CD4-positive, alpha-beta T cell (primary cell): ENCODE measurements at places on chromosomes 5 and 9. TPM values are rescaled to one million over a fixed set of nuclear protein-coding genes. Genes with fewer than 3 reads are reported as not detected.

- no peak for DNase-seq
- no peak overlapping the region for H3K27ac ChIP-seq
- no peak overlapping the region for H3K4me3 ChIP-seq
- no peaks in the 10 kb centered on the region for H3K27me3 ChIP-seq
- no peaks in the 10 kb centered on the region for H3K4me1 ChIP-seq
- H3K36me3 ChIP-seq, result peaks cover 4% of the 10 kb centered on the region
These were observed 25.6 kb downstream of the MED27 start for GRCh38 chr9:132054024-132054423.

Gene LOX
- total RNA-seq, result 0.11 TPM

Gene CAAP1
- 11.4 TPM for total RNA-seq

GRCh38 chr5:16585041-16585667 lies 31.6 kb downstream of the RETREG1 start:
- H3K27me3 ChIP-seq, result no peaks in the 10 kb centered on the region
- peaks cover 7% of the 10 kb centered on the region for H3K4me1 ChIP-seq
- H3K36me3 ChIP-seq, result peaks cover 11% of the 10 kb centered on the region
- H3K27ac ChIP-seq, result no peak overlapping the region

Gene PRUNE2
- not detected for total RNA-seq

DNA sequence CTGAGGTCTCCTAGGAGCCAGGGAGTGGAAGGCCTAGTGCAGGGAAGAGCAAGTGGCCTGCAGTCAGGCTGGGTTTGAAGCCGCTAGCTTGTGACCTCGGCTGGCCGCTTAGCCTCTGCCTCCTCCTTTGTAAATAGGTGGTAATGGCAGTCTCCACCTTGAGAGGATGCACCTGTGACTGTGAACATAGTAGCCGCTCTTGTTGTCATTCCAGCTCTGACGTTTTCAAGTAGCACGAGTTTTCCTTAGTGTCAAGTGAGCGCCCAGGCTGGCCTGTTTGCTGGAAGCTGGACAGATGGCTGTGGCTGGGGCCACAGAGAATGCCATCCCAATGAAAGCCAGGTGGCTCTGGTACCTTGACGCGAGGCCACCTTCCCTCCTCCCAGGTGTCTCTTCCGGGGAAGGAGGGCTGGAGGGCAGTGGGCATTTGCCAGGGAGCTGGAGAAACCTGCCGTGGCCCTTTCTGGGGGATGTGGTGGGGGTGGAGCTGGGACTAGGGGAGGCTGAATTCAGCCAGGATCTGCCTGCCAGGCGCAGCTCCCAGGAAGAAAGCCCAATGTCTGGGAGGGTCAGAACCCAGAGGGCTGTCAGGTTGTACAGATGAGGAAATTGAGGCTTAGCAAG lies 2.5 kb downstream of the ASS1 start:
- H3K4me3 ChIP-seq, result no peak overlapping the region
- no peaks in the 10 kb centered on the region for H3K36me3 ChIP-seq
- no peak for DNase-seq
- no peak overlapping the region for H3K27ac ChIP-seq
- H3K4me1 ChIP-seq, result peaks cover 14% of the 10 kb centered on the region

Gene PCDHB11
- not detected for total RNA-seq

DNA sequence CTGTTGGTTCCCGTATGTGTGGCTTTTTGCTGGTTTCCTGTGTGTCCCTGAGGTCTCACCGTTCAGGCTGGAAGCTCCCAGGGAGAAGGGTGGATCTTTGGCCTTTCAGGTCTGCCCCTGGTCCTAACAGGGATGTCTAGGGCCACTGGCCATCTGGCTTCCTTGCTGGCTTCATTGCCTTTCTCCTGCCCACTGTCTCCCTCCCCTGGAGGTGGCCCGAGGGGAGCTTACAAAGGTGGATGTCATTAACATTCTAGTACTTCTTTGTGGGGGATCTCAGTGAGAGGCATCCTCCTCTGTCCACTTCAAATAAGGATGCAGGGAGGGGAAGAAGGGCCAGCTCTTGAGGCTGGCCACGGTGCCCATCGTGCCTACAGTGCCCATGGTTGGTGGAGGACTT lies 35.2 kb downstream of the HMCN2 start:
- no peak overlapping the region for H3K27ac ChIP-seq
- no peaks in the 10 kb centered on the region for H3K4me1 ChIP-seq
- peaks cover 3% of the 10 kb centered on the region for H3K27me3 ChIP-seq
- no peaks in the 10 kb centered on the region for H3K36me3 ChIP-seq
- DNase-seq, result no peak

Gene PLCXD3
- not detected for total RNA-seq

GRCh38 chr5:8824371-8824770 lies 721.5 kb downstream of the SEMA5A start:
- no peaks in the 10 kb centered on the region for H3K4me1 ChIP-seq
- DNase-seq, result no peak
- H3K4me3 ChIP-seq, result no peak overlapping the region
- H3K36me3 ChIP-seq, result no peaks in the 10 kb centered on the region
- no peak overlapping the region for H3K27ac ChIP-seq
